Activated CD8-positive, alpha-beta memory T cell treated with anti-CD3 and anti-CD28 coated beads for 48 hours (primary cell): ENCODE measurements at places on chromosomes 6 and 20.

DNA sequence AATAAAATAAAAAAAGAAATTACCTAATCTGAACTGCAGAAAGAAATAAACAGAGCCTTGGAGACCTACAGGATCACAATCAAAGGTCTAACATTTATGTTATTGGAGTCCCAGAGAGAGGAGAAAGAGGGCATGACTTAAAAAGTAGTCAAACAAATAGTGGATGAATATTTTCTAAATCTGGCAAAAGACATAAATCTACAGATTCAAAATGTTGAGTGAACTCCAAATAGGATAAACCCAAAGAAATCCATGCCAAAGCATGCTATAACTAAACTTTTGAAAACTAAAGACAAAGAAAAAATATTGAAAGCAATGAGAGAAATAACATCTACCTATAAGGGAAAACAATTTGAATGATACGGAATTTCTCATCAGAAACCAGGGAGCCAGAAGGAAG, 38.2 kb downstream of the PSMB1 start:
- DNase-seq, result no peak

DNA sequence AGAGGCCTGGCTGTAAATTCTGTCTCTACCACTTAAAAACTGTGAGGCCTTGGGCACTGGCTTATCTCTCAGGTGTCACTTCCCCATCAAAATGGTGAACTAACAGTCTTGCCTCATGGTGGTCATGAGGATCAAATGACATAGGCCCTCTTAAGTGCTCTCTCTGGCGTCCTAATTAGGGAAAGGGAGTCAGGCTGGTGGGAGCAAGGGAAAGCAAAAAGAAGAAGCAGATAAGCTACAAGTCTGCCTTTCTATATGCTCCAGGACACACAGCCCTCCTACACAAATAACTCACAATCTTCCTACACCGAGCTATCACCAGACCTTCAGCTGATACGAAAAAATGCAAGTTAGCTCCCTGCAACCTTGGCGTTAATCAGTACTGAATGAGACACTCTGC, 19.5 kb upstream of the SLC22A16 start:
- no peak for DNase-seq

GRCh38 chr6:134903448-134903847, 46.5 kb downstream of the ALDH8A1 start:
- DNase-seq, result no peak

- no peak for DNase-seq
Observed at GRCh38 chr6:163998496-163998895, 584.0 kb downstream of the QKI start.

DNA sequence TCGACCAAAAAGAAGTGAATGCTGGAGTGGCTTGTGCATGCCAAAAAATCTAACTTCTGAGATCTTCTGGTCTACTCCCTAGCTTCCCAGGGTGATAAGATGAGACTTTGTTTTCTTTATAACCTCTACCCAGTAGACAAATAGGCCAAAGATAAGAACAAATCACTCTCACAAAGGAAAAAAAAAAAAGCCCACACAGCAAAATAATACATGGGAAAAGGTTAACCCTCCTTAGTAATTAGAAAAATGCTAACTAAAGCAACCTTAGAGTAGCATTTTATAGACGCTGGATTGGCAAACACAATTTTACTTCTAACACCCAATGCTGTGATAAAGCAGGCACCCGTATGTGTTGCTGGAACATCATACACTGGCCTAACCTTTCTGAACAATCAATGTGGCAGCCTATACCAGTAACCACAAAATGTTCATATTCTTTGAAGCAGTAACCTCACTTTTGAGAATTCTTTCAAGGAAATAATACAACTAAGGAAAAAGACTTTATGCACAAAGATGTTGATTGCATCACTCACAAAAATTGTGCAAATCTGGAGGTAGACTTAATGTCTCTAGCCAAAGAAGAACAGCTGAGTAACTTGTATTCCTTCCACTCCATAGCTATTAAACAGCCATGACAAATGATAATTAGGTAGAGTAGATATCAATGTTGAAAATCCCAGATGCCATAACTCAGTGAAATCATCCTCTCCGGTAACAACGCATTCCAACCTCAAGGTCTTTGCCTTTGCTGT, 116.3 kb upstream of the QKI start:
- no peak for DNase-seq

DNA sequence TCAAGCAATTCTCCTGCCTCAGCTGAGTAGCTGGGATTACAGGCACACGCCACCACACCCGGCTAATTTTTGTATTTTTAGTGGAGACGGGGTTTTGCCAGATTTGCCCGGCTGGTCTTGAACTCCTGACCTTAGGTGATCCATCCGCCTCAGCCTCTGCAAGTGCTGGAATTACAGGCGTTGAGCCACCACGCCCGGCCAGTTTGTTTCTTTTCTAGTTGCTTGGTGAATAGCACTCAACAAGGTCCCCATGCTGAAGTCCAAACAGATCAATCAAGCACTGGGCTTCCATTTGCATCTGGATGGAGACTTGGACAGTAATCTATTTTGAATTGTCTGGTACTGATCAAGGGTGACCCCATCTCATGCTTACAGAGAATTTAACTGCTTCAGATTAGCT, 108.9 kb upstream of the FOXO3 start:
- no peak for DNase-seq

GRCh38 chr6:148811459-148811858, 64.6 kb downstream of the UST start:
- DNase-seq, result no peak

- DNase-seq, result no peak
Observed at GRCh38 chr20:14921513-14921912, 584.1 kb upstream of the FLRT3 start.

DNA sequence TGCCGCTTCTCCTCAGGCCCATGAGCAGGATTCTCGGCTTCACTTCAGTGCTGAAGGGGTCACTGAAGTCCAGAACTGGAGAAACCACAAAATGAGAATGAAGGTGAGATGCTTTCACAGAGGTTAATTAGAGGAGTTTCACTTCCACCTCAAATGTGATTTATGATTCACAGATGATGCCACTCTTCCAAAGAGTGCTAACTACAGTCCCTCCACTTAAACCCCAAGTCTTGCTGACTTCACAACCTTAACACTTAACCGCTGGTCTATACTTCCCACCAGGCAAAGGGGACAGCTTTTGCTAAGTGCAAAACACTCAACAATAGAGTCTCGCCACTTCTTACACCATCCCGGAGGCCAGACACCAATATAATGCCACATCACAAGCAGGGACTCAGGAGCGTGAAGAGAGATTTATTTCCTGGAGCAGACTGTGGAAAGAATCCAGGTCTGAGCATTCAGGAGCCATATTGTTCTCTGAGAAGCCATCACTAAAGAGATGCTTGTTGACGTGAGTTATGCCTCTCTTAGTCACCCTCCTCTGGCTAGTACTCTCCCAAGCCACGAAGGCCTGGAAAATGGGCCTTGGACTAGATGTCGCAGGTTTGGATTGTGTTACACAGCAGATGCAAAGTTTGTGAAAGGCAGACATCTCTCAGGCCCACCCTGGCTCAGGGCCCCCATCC, 24.4 kb downstream of the RRAGD start:
- DNase-seq, result no peak

DNA sequence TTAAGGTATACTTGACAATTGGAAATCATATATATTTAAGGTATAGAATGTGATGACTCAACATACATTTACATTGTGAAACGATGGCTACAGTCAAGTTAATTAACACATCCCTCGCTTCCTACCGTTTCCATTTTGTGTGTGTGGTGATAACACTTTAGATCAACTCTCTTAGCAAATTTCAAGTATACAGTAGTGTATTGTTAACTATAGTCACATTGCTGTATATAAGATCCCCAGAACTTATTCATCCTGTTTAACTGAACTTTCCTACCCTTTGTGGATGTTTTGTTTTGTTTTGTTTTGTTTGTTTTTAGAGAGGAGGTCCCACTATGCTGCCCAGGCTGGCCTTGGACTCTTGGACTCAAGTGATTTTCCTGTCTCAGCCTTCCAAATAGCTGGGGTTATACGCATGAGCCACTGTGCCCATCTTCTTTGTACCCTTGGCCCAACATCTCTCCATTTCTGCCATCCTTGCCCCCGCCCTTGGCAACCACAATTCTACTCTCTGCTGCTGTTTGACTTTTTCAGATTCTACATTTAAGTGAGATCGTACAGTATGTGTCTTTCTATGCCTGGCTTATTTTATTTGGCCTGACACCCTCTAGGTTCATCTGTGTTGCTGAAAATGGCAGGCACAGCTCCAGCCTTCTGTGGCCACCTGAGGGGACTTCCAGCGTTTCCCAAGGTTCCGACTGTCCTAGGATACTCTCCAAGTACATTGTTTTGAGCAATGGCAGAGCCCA, 90.5 kb upstream of the SNX9 start:
- DNase-seq, result no peak

- no peak for DNase-seq
Observed at GRCh38 chr6:125752773-125753172, 3.3 kb downstream of the HEY2 start.

DNA sequence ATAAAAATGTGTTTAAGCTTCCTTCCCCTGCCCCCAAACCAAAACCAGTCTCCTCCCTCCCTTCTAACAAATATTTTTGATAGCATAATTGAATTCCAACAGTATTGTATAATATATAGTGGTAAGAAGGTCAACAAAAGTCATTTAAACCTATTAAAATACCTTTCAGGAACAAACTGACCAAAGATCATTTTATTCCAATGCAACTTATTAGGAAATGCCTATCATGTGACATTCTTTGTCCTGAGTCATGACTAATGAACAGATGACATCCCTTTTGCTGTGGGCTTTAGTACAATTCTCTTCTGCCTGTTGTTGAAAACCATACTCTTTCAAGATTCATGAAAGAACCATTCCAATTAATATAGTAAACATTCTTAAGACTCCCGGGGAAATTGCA, 51.5 kb upstream of the TRAF3IP2 start:
- DNase-seq, result no peak

- no peak for DNase-seq
Observed at GRCh38 chr20:661474-662270, 8.7 kb upstream of the SRXN1 start.

DNA sequence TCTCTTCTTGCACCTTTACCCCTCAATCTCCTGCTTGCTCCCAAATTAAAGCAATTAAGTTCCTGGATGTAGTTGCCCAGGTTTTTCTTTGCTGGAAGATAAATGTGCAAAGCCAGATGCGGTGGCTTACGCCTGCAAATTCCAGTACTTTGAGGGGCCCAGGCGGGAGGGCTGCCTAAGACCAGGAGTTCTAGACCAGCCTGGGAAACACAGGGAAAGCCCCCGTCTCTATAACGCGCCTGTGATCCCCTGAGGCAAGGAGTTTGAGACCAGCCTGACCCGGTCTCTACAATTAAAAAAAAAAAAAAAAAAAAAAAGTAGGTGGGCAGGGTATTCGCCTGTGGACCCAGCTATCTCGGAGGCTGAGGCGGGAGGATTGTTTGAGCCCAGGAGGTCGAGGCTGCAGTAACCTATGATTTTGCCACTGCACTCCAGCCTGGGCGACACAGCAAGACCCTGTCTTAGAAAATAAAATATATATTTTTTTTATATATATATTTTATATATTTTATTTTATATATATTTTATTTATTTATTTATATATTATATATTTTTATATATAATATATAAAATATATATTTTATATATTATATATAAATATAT, 461 bp upstream of the DCDC2 start:
- DNase-seq, result no peak

DNA sequence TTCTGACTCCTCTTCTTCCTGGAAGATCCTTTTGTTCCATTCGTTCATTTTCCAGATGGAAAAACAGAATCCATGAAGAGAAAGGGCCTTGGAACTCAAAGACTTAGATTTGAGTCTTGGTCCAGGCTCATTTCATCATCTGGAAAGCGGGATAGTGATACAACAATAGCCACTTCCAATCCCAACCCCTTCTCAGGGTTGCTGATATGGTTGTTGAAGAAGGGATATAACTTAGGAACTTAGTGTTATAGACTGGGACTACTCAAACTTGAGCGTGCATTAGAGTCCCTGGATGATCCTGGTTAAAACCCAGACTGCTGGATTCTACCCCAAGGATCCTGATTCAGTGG, 1.3 kb downstream of the GDAP1L1 start:
- no peak for DNase-seq

DNA sequence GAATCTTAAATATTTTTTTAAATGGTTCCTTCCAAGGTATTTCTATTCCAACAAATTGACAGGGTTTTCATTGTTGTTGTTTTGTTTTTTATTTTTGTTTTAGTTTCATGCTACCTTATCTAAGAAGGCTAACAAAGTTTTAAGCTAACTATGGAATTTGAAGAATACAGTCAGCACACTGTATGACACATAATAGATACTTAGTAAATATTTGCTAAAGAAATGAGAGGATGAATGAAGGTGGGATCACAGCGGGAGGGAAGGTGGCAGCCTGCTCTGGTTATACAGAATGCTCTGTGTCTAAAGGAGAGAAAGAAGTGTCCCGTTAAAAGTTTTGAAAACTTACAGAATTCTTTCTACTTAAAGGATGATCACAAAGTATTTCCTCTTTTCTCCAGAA, 43.7 kb upstream of the DST start:
- no peak for DNase-seq

DNA sequence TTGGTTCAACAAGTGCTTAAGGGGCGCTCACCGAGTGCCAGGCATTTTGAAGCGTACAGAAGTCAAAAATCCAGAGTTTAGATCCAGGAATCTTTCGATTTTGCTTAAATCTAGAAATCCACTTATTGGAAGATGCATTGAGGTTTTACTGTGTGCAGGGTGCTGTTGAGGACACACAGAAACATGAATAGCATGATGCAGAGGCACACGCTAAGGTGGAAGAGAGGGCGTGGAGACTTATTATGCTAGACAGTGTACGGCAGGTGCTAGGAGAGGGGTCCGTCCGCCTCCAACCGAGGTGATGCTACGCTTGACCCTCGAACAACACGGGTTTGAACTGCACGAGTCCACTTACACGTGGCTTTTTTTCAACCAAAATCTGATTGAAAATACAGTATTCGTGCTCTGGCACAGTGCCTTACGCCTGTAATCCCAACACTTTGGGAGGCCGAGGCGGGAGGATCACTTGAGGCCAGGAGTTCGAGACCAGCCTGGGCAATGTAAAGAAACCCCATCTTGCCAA, 1.0 kb upstream of the KIF13A start:
- no peak for DNase-seq
